ENCODE measurements at places on chromosomes 7 and 10.

- DNase-seq = no peak
Observed at GRCh38 chr10:70596110-70596798, 6.3 kb downstream of the PRF1 start.

DNA sequence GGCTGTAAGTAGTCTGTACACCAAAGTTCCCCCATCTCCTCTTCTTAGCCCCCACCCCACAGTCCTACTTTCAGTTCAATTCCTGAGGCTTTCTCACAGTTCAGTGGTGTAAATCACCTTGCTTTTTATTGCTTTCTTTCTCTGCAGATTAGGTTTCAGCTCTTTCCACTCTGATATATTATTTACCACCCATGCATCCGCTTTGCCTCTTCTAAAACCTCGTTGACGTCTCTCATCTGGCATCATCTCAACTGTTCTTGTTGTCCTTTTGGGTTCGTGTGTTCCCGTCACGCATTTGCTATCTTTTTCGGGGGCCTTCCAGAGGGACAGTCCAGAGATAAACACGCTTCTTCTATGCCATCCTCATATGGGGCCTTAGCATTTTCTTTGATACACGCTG lies 597.9 kb upstream of the DPP6 start:
- no peak for DNase-seq

GRCh38 chr10:33244354-33244967 lies 90.0 kb downstream of the NRP1 start:
- DNase-seq = no peak

DNA sequence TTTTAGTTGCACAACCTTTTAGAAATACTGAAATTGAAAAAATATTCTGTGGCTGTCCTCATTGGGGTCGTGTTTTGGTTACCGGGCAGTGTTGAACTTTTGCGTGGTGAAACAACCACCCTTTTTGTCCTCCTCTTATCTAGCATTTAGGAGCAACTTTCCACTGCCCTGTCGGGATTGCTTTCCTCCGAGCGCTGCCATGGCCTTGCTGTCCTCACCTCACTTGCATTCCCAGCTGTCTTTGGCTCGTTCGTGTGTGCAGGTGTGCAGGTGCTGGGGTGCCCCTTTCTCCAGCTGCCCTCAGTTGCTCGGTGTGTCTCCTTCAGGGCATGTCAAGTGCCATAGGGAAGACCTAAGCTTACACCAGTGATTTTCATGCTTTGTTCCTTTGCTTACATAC lies 116.9 kb upstream of the GJD4 start:
- DNase-seq = no peak

DNA sequence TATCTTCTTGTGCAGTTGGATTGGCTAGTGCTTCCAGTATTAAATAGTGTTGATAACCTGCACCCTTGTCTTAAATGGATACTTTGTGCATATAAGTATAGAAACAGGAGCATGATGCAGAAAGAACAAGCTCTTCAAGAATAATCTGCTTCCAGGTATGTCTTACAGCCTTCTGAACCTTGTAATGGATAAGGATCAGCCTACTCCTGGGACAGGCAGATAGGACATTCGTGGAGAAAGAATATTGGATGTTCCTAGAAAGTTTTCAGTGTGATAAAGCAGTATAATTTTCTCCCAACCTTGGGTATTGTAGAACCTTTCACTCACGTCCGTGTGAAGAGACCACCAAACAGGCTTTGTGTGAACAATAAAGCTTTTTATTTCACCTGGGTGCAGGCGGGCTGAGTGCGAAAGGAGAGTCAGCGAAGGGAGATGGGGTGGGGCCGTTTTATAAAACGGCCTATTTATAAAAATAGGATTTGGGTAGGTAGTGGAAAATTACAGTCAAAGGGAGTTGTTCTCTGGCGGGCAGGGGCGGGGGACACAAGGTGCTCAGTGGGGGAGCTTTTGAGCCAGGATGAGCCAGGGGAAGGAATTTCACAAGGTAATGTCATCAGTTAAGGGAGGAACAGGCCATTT lies 27.2 kb downstream of the C1GALT1 start:
- DNase-seq = no peak

- DNase-seq = no peak
Observed at GRCh38 chr7:91293840-91294239, 29.6 kb downstream of the FZD1 start.

Data from activated CD4-positive, CD25-positive, alpha-beta regulatory T cell treated with anti-CD3 and anti-CD28 coated beads, Interleukin-2, amount 50 U/mL, for 16 hours (primary cell).